Sigmoid colon (tissue), 7 donors: ENCODE measurements at places on chromosomes 2 and 18. TPM values are rescaled to one million over a fixed set of nuclear protein-coding genes. Genes with fewer than 3 reads are reported as not detected.

- DNase-seq, result no peak
These were observed 106.4 kb downstream of the MBD2 start for GRCh38 chr18:54117853-54118773.

GRCh38 chr2:172092716-172093415, 7.6 kb downstream of the DLX1 start:
- no peak for DNase-seq

- no peak for DNase-seq
These were observed 613.5 kb upstream of the SETBP1 start for GRCh38 chr18:44067186-44067585.

GRCh38 chr2:212974692-212975091, 176.7 kb downstream of the IKZF2 start:
- DNase-seq, result no peak

DNA sequence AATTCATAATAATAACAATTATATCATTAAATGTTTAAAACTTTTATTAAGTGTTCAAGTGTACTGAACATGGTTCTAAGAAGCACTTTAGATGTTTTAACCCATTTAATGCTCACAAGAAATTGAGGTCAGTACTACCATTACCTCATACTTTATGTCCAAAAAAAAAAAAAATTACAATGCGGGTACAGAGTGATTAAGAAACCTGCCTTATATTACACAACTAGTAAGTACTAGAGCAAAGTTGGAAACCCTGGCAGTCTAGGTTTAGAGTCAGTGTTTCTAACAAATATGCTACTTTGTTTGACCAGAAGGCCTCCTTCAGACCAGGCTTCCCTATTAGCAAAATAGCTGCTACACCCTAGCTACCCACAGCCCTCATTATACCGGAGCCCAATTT, 28.5 kb downstream of the PLEKHM3 start:
- DNase-seq, result no peak

GRCh38 chr2:173239644-173240043, 115.0 kb upstream of the CDCA7 start:
- no peak for DNase-seq

DNA sequence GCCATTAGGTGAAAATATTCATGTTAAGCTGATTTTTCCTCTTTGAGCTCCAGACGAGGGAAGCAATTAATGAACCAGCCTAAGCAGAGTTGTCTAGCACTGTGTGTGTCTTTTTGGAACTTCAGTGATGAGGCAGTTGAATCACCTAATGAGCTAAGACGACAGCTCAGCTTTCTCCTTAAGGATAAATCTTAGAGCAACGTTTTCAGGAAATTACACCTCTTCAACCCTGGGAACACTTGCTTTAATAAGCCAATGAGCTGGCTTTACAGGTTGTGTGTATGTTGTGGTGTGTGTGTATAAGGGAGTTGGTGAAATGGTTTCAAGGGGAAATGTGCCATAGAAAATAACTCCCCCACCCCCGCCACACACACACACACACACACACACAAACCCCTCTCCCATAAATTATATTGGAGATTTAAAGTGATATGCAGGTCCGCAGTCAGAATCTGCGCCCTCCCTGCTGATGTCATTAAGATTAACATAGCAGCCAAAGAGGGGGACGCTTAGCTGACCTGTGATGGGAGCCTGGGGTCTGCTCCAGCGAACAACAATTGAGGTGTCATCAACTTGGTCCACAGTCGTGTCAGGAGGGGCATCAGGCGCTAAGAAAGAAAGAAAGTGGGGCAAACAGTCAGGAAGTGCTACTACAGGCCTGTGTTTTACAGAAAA, 28.1 kb downstream of the FN1 start:
- DNase-seq, result no peak

- peak; percentile 46 for DNase-seq
These were observed 4.6 kb downstream of the KCNG2 start for GRCh38 chr18:79802298-79802697.

- DNase-seq, result no peak
These were observed 30.9 kb downstream of the RALBP1 start for GRCh38 chr18:9506046-9506792.

DNA sequence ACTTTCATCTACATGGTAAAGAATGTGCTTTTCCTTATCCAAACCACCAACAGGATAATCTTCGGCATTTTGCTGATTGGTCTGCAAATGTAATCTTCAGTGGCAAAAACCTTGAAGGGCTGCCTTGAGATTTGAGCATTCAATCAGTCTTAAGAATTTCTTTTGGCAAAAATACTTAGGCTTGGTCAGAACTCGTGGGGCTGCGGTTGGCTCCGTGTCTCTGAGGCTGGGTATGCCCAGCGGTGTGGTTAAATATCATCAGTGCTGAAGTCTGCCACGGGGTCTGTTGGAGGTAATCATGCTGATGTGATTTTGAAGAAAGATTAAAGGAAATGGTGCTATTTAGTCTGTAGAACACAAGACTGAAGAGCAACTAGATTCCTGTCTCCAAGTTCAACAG, 262.6 kb downstream of the EN1 start:
- no peak for DNase-seq

DNA sequence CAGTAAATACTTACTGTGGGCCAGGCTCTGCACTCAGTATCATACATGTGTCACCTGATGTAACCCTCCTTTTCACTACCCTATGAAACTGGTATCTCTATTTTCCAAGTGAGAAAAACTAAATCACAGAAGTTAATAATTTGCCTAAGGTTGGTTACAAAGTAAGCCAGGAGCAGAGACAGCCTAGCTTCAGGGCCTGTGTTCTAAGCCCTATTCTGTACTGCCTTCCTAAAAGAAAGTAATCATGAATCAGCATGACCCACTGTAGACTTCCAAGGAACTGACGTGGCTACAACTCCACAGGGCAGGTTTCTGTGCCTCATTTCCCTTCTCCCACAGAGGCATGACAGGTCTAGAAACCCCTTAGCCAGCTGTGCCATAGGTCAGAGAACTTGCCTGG, 14.3 kb downstream of the ZNF142 start:
- DNase-seq, result no peak

- DNase-seq, result no peak
These were observed 67.3 kb downstream of the CAMKMT start for GRCh38 chr2:44429034-44429433.

DNA sequence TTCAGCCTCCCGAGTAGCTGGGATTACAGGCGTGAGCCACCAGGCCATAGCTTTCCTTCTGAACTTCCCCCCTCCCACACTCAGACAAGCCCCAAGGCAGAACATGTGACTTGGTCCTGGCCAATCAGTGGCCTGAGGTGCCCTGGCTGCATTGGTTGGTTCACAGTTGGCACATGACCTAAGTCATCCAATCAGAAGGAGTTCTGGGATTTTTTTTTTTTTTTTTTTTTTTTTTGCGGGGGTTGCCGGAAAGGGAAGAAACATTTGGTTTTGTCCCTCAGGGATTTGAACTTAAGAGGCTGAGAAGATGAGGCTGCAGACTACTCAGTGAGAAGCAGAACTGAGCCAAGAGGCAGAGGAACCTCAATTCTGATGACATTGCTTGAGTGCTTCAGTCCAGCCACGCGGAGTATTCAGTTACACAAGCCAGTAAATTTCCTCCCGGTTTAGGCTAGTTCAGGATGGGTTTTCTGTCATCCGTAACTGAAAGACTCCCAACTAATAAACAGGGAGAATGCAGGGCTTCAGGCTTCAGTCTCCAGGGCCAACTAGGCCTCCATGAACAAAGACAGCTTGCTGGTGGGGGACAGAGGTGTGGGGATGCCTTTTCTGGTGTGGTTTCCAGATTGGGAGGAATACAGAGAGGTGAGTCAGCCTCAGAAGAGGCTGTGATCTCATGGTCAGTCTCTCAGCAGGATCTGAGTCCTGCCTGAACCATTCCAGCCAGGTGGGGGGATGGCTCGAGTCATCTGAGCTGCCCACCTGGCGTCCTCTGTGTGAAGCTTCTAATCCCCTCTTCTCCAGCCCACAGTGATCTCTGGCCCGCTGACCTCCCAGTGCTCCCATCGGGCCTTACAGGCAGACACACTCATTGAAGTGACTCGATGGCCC, 9.2 kb downstream of the PTMA start:
- peak; percentile 61 for DNase-seq

DNA sequence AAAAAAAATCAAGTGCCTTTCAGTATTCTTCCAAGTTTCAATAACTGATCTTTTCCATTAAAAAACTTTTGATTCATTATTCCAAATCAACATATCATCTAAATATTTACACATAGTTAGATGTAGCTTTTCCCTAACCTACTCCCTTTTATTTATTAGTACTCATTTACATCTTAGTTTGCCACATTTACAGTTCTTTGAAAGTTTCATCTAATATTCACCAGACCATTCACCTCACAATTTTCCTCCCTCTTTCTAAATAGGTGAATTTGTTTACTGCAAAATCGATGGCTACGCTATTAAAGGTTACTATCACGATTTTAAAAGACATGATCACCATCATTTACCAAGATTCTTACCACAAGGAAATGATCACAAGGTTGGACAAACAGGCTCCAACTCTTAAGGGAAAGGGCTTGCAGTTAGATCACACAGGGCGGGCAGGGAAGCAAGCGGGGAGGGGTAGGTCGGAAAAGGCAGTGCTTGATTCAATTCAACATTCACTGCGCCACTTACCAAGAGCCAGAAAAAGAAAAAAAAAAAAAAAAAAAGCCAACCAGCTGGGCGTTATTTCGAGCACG, 654 bp upstream of the MARCHF7 start:
- DNase-seq, result no peak

DNA sequence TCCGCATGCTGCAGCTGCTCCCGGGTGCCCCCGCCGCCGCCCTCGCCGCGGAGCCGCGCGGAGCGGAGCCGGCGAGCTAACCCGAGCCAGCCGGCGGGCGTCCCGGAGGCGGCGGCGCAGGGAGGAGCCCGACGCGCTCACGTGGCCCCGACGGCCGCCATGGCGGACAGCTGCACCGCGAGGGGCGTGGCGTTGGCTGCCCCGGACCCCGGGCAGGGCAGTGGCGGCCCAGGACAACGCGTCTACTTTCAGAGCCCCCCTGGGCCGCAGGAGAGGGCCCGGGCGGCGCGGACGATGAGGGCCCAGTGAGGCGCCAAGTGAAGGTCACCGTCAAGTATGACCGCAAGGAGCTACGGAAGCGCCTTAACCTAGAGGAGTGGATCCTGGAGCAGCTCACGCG, 30.0 kb upstream of the CCNYL1 start:
- no peak for DNase-seq

- DNase-seq, result no peak
These were observed at the start of gene CAPN13 for GRCh38 chr2:30807249-30807648. Gene CAPN13 (minus strand): TSS chr2:30807446. CDS start chr2:30787325, 20,121 bp downstream.

DNA sequence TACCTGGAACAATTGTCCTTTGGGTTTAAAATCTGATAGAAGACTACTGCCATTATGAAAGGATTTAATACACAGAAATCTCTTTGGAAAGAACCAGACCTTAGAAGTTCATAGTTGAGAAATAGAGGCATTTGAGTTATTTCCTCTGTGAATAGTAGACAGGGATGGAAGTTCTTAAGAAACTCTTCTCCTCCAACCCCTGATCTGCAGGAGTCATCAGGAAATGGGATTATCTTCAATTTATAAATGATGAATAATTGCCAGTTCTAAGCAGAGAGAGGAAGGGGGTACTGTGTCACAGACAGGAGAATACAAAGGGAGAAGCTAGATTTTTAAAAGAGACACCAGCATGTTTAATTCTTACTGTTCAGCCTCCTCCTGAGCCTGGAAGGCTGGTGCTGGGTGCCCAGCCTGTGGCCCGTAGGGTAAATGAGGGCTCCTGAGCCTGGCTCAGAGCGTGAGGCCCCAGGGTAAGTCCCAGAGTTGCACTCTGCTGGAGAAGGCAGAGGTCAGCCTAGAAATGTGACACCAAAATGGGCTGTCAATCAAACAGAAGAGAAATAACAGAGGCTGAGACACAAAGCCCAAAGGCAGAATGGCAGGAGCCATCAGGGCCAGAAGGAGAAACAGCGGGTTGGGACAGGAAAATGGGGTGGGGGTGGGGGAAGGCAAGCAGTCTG, 58.2 kb upstream of the PKDCC start:
- no peak for DNase-seq

GRCh38 chr2:104902317-104902716, 48.4 kb downstream of the POU3F3 start:
- no peak for DNase-seq

DNA sequence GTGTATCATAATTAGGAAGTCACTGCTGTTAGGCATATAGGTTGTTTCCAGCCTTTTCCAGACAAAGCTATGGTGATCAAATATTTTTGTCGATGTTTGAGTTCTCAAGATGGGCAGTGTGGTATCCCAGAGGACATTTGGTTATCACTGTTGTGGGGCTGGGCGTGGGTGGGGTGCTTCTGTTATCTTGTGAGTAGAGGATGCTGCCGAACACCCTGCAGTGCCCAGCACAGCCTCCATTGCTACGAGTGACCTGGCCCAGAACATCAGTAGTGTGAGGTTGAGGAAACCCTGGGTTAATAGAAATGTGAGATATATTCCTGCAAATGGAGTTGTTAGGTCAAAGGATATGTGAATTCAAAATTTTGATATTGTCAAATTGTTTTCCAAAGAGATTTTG, 33.2 kb downstream of the ZNF236 start:
- DNase-seq, result no peak

DNA sequence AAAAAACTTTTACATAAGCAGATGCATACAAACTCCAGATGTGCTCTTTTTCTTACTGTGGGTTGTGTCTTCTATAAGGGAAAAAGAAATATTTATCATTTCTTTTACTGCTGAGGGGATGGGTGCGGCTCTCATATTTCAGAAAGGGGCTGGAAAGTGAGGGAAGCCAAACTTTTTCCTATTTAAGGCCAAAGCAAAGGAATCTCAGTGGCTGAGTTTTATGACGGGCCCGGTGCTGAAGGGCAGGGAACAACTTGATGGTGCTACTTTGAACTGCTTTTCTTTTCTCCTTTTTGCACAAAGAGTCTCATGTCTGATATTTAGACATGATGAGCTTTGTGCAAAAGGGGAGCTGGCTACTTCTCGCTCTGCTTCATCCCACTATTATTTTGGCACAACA, at the start of gene COL3A1:
TSS of gene COL3A1 (plus strand) at position 210 of the 400 bp plus-strand sequence. CDS start at position 327, 117 bp downstream.
- DNase-seq, result peak; percentile 75

GRCh38 chr2:148978706-148979105, 59.8 kb upstream of the LYPD6B start:
- no peak for DNase-seq

DNA sequence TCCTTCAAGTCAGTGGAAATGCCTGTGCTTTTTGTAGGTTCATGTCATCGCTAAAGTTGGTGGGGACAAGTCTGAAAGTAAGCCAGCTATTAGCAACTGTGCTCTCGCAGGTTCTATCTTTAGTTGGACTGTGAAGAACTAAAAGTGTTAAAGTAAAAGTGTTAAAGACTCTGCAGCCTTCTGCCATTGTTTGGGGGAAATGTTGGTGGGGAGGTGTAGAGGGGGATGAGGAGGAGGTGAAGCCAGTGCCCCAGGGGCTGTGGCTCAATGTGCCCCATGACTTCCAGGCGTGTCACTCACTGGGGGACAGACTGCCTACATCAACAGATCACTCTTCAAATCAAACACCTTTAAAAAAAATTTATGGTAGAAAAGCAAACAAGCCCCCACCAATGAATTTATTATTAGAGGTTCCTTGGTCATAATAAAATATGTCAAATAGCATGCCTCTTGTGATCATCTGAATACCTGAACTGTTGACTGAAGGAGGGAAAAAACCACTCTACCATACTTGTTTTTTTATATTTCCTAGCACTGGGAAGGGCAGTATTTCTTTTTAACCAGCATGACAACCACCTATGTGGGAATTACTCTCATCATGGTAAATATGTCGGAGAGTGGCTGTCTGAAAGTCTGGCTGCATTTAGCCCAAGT, 19.3 kb downstream of the TGFA start:
- DNase-seq, result no peak

The GRB14 gene
- 14.0 TPM for total RNA-seq

The CABLES1 gene
- 3.8 TPM for total RNA-seq

The EHBP1 gene
- total RNA-seq, result 121 TPM

The CDK5R2 gene
- 0.14 TPM for total RNA-seq
